ENCODE measurements at places on chromosomes 7 and 10.

- no peak for DNase-seq
These were observed 5.4 kb downstream of the PRF1 start for GRCh38 chr10:70596860-70597809.

GRCh38 chr7:49852619-49853462 lies 79.4 kb downstream of the VWC2 start:
- DNase-seq = no peak

GRCh38 chr10:90592638-90593302 lies 265.1 kb downstream of the HTR7 start:
- DNase-seq = no peak

GRCh38 chr7:107291434-107291833 lies 122.6 kb downstream of the HBP1 start:
- no peak for DNase-seq

- DNase-seq = no peak
These were observed 680.7 kb downstream of the SUGCT start for GRCh38 chr7:40815512-40815911.

- DNase-seq = no peak
These were observed 856 bp downstream of the ARHGAP21 start for GRCh38 chr10:24722676-24723385.

DNA sequence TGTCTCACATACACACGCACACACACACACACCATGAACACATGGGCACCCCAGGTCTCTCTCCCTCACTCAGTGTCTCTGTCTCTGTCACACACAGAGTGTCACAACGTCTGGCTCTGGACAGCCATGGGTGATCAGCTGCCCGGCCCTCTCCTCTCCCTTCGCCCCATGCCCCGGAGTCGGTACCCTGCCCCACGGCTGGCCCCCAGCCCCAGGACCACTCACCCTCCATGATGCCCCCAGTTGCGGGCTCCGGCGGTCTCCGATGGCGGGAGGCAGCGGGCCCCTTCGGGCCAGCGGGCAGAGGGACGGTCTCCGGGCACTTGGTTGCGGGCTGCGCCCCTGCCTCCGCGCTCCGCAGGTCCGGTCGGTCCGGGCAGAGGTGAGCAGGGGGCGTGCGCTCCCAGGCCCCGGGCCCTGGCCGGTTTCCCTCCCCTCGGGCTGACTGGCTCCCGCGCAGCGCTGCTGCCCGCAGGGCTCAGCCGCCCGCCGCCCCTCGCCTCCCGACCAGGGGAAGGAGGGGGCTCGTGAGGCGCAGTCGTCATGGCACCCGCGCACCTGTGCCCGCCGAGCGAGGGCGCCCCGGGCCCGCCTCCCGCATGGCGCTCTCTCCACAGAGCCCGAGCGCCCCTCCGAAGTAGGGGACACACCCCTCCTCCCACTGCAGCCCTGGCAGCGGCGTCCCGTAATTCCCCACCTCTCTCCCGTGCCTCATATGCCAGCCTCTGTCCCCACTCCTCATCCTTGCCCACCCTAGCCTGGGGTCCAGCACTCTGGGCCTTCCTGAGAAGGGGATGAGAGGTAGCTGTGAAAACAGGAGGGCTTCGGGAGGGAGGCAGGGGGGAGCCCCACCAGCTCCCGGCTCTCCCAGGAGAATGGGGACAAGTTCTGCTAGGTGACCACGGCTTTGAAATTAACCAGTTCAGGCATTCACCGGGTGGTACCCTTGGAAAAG lies at the start of gene NPFFR1:
NPFFR1 (minus strand) TSS at position 560 of the 955 bp plus-strand sequence; CDS start at position 232, 328 bp downstream.
- no peak for DNase-seq

- no peak for DNase-seq
These were observed 2.5 kb downstream of the HPSE2 start for GRCh38 chr10:99233000-99233688.

GRCh38 chr10:128339753-128340152 lies 213.5 kb upstream of the MKI67 start:
- DNase-seq = no peak

DNA sequence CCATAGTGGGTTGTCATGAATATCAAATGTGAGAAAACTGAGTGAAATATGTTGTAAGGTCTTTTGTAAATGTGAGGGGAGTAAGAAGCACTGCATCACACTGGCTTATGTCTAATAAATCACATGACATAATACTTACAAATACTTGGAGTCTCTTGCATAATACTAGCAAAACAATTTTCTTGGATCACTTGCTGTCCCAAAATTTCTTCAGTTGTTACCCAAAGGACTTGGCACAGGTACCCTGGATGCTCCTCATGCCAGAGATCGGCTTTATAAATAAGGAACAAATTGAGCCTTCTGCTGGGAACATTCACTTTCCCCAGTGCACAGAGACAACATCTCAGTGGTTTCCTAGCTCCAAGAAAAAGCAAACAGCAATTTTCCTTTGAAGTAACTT lies 5.0 kb upstream of the LRIT2 start:
- no peak for DNase-seq

GRCh38 chr7:85041605-85042216 lies 145.1 kb downstream of the SEMA3D start:
- no peak for DNase-seq

- no peak for DNase-seq
These were observed 9.1 kb downstream of the CREB3L2 start for GRCh38 chr7:137992550-137993394.

- no peak for DNase-seq
These were observed 251.8 kb downstream of the MTERF1 start for GRCh38 chr7:91628742-91629141.

DNA sequence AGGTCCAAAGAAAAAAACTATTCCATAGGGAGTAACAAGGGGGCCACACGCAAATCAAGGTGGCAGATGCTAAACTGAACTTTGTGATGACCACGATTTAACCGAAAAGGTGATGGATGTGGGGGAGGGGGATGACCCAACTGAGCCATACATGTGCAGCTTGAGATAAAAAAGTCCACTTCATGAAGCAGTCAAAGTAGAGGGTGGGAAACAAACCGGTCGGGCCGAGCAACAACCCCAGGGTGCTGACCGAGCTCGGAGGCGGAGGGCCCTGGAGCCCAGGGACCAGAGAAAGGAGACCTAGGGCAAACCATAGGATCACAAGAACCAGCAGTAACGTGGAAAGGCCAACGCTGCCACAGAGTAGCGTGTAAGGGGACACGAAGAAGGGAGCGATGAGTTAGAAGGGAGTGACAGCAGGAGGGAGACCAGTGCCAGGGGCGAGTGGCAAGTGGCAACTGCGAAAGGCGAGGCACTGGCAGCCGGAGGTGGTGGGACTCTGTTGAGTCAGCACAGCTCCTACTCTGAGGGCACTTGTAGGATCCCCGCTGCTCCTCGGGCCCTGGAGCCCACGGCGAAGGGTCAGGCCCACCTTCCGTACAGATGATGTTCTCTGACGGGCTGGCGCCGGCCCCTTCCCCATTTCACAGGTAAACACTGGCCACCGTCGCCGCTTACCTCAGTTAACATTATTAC lies 540 bp downstream of the SNX13 start:
- DNase-seq = no peak

All from stimulated activated CD8-positive, alpha-beta memory T cell treated with anti-CD3 and anti-CD28 coated beads, Interleukin-2, amount 100 ng/mL, for 1 hour (primary cell).